ENCODE measurements at places on chromosomes 3 and 15.

DNA sequence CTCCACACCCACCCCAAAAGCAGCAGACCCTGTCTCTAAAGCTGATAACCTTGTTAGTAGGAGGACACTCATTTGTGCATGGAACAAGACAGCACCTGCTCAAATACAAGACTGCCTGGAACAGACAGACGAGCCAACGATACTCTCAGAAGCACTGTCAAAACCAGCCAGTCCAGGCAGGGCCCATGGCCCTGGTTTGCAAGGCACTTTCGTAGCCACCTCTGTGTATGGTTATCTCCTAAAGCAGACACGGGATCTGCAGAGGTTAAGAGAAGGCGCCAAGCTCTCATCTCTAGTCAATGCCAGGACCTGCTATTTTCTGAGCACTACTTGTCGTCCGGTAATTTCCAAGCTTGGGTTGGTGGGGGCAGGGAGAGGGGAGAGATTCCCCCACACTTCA is 10.5 kb downstream of the NTRK3 start:
- no peak for DNase-seq

GRCh38 chr15:78629031-78629715 is 8.4 kb upstream of the CHRNA3 start:
- DNase-seq: no peak

- no peak for DNase-seq
These were observed 29.8 kb downstream of the FSTL1 start for GRCh38 chr3:120420928-120421551.

GRCh38 chr15:55770806-55771205 is 27.9 kb upstream of the PRTG start:
- DNase-seq: no peak

DNA sequence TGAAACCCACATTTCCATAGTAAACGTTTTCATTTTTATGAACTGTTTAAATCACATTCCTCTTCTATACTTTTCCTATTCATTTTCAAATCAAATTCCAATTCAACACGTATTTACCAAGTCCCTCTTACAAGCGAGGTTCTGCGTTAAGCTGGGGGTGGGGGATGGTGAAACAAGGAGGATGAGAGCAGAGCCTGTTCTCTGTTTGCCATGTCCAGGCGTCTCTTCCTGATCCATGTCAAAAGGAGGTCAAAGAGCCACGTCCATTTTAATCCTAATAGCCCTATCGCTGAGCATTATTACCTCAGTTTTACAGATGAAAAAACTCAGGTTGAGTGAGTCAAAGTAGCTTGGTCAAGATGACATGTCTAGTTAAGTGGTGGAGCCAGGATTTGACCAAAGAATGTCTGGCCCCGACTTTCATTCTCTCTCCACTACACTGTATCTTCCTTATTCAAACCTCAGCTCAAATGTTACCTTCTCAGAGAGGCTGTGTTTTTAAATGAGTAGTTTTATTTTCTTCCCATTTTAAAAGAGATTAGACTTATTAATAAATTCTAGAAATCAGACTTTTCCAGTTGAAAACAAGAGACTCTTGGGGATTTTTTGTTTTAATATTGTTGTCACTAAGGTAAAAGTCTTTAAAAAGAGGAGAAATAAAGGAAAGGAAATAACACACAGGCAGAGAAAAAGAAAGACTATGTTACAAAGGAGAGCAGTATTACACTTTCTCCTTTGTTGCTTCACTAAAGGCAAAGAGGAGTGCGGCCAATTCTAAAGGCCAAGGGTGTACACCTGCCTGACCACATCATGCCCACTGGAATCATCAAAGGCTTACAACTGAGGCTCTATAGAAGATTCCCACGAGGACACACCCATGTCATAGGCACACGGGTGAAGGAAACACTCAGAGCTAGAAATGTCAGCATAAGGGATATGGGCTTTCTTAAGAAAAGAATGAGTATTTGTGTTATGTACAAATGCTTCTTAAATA is 42.4 kb downstream of the MYO5A start:
- no peak for DNase-seq

GRCh38 chr3:49791571-49791970 is 5.2 kb upstream of the IP6K1 start:
- DNase-seq: no peak

GRCh38 chr3:135503760-135504686 is 461.5 kb upstream of the PPP2R3A start:
- DNase-seq: no peak

- no peak for DNase-seq
These were observed 202.8 kb downstream of the CADM2 start for GRCh38 chr3:85161544-85161943.

GRCh38 chr15:50066202-50066601 is 52.8 kb downstream of the ATP8B4 start:
- no peak for DNase-seq

GRCh38 chr15:51681303-51681963 is at the start of gene SCG3:
Gene SCG3 (plus strand): TSS chr15:51681503. CDS start chr15:51681756, 253 bp downstream.
- DNase-seq: peak; percentile 34

- DNase-seq: no peak
These were observed 37.0 kb downstream of the NPTN start for GRCh38 chr15:73596174-73596573.

DNA sequence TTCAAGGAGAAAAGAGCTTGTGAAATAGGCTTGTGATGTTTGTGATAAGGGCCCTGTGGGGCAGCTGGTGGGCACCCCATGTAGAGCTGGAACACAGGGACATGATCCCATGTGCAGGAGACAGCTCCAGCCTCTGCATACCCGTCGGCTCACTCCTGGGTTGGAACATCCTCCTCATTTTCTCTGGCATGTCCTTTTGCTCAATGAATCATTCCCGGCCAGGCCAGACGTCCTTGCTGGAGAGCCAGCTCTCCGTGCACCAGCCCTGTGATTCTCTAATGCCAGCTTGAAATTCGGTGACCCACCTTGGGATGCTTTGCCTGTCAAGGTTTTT is 77.3 kb downstream of the SMAD3 start:
- no peak for DNase-seq

DNA sequence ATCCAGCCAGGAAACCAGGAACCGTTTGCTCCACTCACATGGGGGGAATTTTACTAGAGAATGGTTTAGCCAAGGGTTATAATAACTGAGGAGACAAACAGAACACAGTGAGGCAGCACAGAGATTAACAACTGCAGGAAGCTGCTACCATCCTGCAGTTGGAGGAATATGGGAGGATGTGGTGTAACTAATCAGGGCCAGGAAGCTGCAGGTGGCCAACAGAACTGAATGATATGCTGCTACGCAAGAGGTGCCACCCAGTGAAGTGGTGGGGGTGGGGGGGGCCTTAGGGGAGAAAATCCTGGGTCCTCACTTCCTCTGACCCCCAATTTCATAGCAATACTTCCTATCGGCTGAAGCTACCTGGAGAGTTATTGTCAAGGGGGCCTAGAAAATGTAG is 306.4 kb upstream of the STT3B start:
- DNase-seq: peak; percentile 73

- no peak for DNase-seq
These were observed 34.6 kb upstream of the CCDC66 start for GRCh38 chr3:56522374-56522773.

DNA sequence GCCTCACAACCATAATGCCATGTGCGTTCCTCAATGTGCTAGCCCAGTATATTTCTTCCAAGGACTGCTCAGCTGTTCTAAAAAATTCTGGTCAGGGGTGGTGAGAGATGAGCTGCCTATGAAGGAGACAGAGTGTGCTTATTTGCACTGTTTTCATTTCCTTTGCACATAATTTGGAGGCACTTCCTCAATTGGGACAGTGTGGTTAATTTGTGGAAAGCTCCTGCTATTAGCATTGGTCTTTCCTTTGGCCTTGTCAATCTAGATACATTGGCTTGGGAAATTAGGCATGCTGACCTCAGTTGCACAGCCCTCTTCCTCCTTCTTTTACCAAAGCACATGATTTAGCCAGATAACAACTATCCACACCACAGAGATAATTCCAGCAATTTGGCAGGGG is 9.4 kb downstream of the FAM81A start:
- DNase-seq: no peak

DNA sequence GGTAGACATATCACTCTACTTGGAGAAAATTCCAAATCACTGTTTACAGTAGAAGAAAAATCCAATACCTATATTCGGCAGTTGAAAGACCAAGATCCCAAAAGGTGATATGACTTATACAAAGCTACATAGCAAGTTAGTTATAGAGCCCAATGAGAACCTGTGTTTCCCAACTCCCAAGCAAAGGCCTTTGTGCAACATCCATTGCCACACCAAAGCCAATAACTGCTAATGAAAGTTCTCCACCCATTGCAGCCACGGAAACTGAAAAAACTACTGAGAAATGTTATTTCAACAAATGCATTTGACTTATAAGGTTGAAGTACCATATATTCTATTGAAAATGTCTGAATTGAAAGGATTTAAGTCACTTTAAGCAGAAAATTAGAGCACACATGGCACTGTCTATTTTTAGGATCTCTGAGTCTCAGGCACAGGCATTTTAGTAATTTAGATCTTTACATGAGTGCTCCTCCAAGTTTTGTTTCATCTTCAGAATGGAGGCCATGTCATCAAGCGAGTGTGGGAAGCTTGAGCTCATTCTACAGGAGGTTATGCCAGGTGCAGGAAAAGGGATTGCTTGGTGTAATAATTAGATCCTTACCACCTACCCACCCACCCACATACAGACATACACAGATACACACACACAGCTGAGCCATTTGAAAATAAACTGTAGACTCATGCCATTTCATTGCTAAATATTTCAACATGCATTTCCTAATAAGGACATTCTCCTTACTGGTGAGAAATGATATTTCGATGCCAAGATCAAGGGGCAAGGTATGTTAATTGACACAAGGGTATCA is 19.7 kb upstream of the ANO10 start:
- no peak for DNase-seq

DNA sequence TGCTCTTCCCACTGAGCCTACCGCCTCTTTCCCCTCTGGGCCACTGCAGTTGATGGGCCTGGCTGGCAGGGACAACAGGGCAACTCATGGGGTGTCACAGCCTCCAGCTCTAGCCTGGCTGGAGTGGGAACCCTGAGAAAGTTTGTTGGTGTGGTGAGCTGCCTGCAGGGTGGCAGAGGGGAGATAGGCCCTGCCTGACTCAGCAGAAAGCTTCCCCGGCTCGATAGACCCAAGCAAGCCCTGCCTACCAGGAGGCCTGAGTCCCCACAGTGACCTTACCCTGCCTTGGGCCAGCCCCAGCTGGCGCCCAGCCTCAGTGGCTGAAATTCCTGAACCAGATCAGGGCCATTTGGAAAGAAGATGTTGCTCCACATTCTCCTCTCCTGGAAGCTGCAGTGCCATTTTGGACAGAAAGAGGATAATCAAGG is 29.4 kb downstream of the ABTB1 start:
- DNase-seq: no peak

DNA sequence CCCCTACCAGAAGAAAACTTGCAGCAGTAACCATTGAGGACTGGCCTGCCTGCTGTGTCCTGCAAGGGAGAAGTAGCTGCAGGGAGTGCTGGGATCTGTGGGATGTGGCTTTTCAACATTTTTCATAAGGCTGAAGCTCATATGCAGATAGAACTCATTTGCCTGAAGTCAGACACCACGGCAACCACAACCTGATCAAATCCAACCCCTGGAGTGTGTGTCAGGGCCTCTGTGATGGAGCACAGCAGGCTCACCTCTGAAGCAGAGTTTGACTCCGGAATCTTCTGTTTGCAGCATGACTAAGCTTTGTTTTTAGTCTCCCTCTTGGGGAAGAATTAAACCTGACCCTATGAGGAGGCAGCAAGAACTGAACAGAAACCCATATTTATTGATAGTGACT is 508.7 kb downstream of the AGBL1 start:
- DNase-seq: no peak

GRCh38 chr15:22258398-22259150 is 178.2 kb downstream of the OR4M2 start:
- DNase-seq: no peak

DNA sequence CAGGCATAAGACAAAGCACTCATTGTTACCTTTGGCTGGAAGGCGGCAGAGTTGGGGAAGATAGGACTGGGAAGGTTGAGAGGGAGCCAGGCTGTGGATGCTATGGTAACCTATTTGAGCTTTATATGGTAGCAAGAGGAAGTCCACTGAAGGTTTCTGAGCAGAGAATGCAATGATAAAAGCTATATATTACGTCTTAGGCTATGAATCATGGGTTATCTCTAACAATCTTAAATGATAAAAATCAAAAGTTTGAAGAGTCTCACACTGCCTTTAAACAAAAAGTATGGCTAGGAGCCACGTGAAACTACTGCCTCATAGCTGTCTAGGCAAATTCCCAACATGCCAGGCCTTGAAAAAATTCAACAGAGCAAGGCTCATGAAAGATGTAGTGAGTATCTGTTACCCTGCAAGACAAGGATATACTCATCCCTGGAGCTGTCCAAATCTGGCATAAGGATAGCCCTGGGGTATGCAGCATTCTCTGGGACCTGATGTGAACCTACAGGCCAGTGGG is 4.1 kb downstream of the P3H2 start:
- DNase-seq: no peak

GRCh38 chr3:1200371-1200770 is 107.5 kb downstream of the CNTN6 start:
- DNase-seq: no peak

GRCh38 chr15:92415639-92416297 is 22.1 kb downstream of the ST8SIA2 start:
- no peak for DNase-seq

DNA sequence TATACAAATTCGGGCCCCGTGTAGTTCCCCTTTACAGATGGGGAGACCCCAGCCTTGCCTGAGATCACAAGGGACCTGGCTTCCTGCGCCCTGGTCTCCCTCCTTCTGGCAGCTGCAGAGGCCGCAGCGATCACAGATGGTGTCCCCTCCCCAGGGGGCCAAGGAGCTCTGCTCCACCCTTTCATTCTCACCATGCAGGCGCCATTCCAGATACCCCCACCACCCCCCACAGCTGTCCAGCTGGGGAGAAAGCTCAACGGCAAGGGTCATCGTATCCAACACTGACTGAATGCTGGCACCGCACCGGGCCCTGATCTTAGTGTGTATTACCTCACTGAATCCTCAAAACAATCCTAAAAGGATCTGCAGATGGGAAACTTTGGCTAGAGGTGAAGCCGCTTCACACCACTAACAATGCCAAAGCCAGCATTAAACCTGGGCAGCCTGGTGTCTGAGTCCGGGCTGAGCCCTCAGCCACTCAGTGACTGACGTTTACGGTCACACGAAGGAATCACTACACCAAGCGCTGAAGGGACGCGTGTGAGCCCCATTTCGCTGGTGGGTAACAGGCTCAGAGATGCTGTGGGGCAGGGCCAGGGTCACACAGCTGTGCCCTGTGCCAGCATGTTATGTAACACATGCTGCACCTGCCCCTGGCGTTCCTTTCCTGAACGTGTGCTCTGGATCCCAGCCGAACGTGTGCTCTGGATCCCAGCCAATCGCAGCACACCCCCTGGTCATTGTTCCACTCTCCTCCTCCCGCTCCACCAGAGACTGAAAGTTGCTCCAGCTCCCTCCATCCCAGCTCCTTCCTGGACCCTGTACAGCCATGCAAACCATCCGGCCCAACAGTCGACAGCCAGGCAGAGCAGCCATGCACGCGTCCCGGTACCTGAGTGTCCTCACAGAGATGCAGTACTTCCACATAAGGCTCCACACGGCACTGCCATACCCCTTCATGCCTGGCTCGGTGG is 51.8 kb downstream of the IQSEC1 start:
- no peak for DNase-seq

All from CD4-positive, alpha-beta memory T cell (primary cell).